T1000 (cell line): ENCODE measurements at places on chromosomes 4 and X.
A peak's percentile ranks its signal among the peaks of the same experiment; 100 is the strongest.

DNA sequence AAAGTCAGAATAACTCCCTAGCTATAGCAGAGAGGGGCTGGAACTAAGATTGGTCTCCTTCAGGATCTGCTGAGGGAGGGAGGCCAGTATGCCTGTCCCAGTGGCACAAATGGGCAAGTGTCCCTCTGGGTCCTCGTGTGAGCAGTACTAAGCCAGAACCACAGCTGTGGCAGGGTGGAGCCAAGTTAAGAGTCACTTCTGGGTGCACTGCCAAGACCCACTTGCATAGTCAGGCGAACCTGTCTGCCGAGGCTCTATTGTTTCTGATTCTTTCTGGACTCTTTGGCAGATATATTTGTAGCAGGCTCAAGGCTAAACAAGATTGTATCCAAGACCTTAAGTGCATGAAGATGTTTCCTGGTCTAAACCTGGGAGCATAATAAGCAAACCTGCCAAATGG, 1123.7 kb upstream of the POU3F4 start:
- no peak for DNase-seq

DNA sequence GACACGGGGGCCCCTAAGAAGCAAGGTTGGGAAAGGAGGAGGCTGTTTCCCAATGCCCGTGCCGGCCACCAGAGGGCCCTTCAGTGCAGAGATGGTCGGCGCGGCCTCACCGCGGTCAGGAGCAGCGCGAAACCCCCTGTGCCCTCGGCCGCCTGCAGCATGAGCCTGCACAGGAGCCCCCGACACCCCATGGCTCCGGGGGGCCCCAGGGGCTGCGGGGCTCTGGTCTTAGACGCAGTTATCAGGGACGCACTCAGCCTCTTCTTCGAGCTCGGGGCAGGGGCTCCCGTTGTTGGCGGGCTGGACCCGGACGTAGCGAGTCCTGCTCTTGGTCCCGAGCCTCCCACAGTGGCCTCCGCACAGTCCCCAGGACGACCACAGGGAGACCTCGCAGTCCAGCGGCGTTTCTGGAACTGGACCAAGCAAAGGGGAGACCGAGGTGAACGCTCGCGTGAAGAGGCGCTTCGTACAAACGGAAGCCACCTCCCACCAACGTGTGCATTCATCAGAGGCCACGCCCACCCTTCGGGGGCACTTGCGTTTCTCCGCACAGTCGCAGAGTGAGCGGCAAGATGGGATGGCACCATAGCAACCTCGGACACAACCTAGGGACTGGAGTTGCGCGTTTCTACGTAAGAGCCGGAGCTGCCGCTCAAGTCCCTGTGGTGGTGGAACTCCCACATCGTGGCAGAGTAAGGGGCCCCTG, 5.0 kb downstream of the SPON2 start:
- DNase-seq: peak; percentile 81

DNA sequence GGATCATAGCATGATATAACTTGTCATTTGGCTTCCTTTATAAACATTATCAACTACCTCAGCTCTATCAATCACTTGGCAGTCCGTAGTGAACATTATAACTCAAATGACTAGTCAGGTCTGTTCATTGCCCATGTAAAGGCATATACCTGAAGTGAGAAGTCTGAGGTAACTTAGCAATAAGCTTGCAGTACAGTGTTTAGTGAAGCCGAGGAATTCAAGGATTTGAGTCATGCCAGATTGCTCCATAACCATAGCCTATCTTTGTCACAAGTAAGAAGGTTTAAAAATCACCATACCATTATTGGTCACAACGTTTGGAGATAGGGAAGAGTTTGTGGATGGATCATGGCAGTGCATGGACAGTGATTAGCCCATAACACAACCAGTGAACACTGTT, 41.6 kb downstream of the AR start:
- no peak for DNase-seq

DNA sequence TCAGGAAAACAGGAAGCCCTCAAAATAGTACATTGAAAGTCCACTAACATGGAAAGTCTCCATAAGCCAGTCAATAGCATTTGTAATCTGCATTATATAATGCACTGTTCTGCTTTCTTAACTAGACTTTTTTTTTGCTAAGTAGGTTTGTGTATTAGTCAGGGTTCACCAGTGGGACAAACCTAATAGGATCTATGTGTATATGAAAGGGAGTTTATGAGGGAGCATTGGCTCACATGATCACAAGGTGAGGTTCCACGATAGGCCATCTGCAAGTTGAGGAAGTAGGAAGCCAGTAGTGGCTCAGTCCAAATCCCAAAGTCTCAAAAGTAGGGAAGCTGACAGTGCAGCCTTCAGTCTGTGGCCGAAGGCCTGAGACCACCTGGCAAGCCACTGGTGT, 116.0 kb downstream of the MXRA5 start:
- no peak for DNase-seq

DNA sequence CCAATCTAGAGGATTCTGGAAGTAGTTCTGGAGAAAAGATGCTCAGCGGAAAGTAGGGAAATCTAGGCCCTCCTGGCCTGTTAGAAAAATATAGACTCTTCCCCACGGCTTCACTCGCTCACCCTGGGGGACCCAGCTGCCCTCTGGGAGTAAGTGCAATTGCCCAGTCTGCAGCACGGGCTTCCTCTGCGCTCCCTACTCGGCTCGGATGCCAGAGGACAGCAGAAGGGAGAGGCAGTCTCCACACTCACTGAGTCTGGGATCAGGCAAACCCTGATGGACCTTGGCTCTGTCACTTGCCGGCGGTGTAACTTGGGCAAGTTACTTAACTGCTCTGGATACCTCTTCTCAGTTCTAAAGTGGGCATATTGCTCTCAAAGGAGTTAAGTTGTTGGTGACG, 2.1 kb downstream of the SHISA3 start:
- no peak for DNase-seq

DNA sequence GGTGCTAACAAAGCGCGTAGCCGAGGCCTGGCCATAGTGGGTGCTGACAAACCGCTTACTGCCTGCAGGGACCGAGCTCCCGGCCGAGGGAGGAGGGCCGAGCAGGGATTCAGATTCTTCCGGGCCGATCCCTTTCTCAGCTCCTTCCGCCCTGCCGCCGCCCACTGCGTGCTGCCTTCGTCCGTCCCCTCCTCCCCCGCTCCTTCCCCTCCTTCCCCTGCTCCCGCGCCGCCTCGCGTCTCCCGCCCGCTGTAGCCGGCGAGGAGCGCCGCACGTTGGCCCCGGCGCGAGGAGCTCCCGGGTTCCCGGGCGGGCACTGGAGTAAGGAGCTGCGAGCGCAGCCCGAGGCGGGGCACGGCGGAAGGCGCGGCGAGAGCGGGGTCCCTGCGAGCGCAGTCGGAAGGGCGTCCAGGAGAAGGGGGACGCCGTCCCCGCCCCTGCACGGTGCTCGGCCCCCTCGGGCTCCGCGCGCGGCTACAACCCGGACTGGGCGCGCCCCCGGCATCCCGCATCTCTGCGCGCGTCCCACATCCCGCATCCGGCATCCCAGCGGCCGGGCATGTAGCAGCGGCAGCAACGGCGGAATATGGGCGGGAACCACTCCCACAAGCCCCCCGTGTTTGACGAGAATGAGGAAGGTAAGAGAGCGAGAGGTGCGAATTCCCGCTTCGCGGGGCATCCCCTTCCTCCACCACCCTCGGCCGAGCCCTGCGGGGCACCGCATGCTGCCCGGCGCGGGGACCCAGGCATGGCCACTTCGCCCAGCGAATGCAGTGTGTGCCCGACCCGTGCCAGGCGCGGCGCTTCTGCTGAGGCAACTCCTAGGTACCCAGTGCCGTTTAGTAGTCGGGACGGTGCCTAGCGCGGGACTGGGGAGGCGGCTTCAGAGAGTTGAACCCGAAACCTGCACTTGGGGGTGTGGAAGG, at the start of gene STK32B:
Gene STK32B, plus strand, starts transcription at position 203 of the 926 bp plus-strand sequence.
- peak; percentile 51 for DNase-seq

- no peak for DNase-seq
Observed at GRCh38 chr4:41267997-41268396, 11.3 kb downstream of the UCHL1 start.

GRCh38 chr4:155900381-155900780, 3.1 kb upstream of the TDO2 start:
- no peak for DNase-seq

DNA sequence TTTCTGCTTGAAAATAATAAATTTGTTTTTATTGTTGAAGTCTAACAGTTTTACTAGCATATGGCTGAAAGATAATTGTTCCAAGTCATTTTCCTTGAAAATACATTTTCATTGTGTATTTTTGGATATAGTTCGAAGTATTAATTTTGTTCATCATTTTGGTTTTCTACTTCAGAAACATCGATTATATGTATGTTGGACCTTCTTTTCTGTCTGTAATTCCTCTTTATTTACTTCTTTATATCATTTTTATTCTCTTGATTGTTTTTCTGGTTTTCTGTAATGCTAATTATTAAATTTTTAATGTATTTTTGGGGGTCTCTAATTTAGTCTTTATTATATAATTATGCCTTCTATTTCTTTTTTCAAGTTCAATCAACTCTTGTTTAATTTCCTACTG, 407.1 kb upstream of the FRG1 start:
- no peak for DNase-seq

- no peak for DNase-seq
Observed at GRCh38 chrX:78517124-78517523, 142.0 kb downstream of the RTL3 start.

GRCh38 chr4:11799196-11799595, 370.5 kb upstream of the HS3ST1 start:
- no peak for DNase-seq

GRCh38 chr4:102390438-102390837, 45.2 kb upstream of the SLC39A8 start:
- no peak for DNase-seq

DNA sequence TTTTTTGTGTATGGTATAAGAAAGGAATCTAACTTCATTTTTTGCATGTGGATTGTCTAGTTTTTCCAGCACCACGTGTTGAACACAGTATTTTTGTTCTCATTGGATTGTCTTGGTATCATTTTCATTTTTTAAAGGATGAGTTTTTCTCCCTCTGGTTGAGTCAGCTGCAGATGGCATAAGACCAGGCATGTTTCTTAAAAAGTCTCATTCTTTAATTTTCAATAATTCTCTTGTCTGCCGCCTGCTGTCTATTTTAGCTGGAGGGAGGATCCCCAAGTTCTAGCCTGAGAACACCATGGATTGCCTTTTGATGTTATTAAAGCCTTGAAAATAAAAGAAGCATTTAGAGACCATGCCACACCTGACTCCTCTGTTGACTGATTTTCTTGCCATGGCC, 263.8 kb downstream of the ARHGAP24 start:
- DNase-seq: no peak

- DNase-seq: no peak
Observed at GRCh38 chr4:139241086-139241783, 38.8 kb downstream of the MGARP start.

DNA sequence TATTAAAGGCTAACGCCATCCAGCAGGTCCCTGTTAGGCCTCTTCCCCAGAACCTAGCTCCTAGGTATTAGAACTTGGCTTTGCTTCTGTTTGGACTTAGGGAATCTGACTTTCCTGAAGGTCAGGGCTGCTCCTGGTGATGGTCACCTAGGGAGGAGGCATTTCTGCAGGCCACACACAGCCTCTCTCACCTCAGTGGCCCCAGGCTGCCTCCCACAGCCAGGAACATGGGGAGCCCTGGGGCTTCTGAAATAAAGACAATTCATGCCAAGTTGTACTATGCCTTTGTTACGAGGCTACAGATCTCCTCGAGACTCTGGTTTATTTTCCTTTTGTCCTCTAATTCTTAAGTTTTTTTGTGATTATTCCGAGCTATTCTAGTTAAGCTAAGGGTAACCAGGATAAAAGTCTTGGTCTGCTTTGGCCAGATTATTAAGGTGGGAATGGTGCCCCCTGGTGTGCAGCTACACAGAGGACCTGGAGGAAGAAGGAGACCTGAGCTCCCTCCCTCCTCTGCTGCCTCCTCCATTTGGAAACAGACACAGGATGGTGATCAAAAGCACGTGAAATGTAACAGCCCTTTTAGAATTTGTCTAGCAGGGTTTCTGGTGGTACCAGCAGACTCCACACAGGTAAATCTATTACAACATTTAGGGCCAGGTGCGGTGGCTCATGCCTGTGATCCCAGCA, 131.0 kb downstream of the DCLK2 start:
- DNase-seq: no peak

DNA sequence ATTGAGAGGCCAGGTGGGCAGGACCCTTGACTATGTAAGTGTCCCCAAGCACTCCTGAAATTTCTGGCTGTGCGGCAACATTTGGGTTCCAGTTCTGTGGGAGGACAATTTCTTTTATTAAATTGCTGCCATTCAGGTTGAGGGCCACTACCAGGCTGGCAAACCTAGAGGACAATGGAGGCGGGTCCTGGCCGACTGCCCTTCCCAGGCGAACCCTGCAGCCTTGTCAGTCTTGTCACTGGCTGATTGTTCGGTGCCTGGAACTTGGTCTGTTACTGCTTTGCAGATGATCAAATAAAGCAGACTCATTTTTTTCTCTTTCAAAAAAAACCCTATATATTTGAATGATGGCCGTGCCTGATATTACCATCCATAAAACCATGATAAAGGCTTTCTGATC, 6.6 kb upstream of the TMEM128 start:
- DNase-seq: no peak

DNA sequence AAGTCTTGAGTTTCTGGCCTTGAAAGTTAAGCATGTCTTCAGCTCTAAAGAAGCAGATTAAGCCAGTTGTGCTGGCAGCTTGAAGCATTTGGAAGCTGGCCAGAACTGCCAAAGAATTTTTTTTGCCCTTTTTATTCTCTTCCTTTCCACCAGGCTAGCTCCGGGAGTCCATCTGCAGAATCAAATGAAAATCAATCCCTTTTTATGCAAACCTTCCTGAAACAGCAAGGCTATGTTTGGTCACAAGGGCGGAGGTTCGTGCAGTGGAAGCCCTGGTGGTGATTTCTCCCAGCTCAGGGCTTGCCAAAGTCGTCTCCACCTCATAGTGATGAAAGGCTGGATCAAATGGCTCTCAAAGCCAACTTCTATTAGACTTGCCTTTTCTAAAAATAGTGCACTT, 21.6 kb upstream of the C4orf54 start:
- DNase-seq: no peak

- no peak for DNase-seq
Observed at GRCh38 chr4:77021614-77022089, 54.1 kb downstream of the CCNI start.

GRCh38 chr4:60805500-60806313, 394.4 kb upstream of the ADGRL3 start:
- no peak for DNase-seq

- DNase-seq: peak; percentile 12
Observed at GRCh38 chr4:155722816-155723499, 35.9 kb upstream of the GUCY1B1 start.

DNA sequence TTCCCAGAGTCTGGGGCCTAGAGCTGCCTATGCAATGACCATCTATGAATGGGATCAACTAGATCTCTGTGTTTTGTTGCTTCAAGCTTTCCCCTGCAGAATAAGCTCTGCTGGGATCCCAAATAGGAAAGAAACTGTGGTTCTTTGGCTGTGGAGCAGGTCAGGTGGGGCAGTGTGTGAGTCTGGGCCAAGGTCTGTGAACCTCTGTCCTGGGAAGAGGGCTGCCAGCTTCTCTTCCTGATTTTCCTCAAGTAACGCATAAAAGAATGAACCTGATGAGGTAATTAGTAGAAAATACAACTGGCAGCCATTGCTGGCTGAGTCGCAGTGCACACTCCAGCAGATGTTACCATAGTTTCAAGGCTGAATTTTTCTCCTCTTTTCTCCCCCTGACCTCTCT, 4.6 kb upstream of the PIN4 start:
- no peak for DNase-seq
